Glomerular endothelial cell (primary cell): ENCODE measurements at places on chromosomes 7 and 10.

DNA sequence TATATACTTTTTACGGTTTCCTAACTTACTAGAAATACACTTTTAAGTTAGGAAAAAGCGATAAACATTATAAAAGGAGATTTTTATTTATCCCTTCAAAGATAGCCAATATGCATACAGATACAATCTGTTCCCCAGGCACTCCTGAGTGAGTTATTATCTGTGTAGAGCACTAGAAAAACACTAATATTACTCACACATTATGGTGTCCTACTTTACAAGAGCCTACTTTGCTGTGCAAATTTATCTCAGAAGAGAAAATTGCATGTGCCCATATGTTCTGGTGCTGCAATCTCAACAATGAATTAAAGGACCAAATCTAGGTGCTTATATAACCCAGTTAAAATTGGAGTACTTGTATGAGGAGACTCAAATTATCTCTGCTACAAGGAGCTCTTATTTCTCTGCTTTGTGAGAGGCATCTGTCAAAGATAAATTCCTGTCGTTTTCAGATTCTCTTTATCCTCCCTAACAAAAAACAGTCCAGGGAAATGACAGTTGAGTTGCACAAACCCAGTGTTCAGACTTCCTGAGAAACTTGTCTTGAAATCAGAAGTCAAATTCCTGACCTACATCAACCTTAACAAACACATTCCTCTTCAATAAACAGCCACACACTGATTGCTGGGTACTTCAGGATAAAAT is 28.9 kb downstream of the CPA1 start:
- DNase-seq = no peak

DNA sequence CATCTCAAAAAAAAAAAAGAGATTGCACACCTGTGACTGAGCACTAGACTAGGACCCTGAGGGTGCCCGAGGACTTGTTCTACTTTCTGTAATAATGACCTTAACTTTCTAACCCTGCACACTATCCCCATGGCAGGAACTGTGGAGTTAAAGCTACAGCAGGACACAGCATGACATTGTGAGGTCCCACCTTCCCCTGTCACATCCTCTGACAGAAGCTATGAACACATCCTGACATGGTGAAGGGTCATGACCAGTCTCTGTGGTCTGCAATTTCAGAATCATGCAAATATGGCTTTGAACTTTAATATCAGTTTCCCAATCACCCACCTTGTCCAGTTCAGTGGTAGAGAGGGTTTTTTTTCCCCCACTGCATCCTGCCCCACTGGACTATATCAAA is 18.5 kb upstream of the SAR1A start:
- no peak for DNase-seq

DNA sequence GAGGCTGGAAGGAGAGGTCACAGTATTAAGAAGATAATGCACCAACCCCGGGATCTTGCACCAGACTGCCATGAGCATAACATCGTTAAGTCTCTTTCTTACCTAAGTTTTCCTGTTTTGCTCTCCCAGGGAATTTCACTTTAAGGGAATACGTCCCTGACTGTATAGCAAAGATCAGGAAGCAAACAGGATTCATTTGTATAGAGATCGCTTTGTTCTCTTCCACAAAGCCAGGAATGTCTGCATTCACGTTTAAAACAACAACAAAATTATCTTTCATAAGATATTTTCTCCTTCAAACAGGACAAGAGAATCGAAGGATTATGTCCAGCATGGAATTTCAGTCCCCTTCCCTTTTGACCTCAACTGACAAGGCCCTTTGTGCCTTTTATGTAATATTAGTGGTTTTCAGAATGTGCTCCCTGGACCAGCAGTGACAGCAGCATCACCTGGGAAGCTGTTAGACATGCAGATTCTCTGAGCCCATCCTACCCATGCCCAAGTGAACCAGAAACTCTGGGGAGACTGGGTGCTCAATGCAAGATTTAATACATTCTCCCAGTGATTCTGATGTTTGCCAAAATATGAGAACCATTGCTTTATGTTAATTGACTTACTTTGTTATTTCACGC is 286.3 kb downstream of the FGFR2 start:
- DNase-seq = no peak

DNA sequence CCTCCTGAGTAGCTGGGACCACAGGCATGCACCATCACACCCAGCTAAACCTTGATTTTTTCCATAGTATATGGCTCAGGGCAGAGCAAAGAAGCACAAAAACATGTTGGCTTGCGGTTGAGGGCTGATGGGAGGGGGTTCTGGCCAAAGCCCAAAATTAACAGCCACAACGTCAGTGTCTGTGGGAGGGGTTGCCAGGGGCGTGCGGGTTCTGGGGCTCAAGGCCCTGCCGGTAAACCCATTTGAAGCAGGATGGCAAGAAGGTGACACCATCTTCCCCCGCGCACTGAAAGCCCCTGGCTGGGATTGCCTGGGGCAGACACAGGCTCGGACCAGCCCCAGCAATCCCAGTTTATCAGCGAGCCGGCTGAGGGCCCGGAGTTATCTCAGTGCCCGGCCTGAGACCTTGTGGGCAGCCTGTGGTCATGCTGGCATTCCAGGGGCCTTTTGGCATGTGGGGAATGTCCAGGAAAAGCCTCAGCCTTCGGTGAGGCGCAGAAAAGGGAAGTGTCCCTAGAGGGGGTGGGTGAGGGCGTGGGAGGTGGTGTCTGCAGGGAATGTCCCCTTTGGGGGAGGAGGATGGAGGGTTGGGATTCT is 167.7 kb upstream of the TNRC18 start:
- DNase-seq = no peak

DNA sequence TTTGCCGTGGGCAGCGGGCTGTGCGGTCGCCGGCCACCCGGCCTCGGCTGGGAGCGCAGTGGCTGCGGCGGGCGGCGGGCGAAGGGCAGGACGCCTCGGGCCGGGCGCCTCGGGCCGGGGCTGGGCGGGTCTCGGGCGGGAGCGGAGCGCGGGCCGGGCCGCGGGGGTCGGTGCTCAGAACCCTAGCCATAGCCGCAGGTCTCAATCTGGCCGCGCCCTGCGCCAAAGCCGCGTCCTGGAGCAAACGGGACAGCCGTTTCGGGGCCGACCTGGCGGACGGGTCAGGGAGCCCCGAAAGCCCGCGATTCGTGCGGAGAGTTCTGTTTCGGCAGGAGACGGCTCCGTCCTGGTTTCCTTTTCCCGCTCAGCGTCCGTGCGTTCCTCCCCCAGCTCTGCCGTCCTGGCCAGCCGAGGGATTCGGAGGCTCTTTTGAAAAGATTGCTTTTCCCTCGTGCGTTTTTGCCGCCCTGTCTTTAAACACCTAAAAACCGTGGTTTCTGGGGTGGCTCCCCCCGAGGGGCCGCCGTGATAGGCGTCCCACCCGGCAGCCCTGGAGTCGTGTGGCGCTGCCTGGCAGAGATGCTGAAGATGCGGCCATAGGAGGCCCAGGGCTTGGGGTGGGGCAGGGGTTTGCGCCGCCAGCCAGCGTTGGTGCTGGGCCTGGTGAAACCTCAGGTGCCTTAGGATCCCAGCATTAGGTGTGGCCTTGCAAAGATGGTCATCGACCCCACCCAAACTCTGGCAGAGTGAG is 727 bp downstream of the RET start:
- no peak for DNase-seq

DNA sequence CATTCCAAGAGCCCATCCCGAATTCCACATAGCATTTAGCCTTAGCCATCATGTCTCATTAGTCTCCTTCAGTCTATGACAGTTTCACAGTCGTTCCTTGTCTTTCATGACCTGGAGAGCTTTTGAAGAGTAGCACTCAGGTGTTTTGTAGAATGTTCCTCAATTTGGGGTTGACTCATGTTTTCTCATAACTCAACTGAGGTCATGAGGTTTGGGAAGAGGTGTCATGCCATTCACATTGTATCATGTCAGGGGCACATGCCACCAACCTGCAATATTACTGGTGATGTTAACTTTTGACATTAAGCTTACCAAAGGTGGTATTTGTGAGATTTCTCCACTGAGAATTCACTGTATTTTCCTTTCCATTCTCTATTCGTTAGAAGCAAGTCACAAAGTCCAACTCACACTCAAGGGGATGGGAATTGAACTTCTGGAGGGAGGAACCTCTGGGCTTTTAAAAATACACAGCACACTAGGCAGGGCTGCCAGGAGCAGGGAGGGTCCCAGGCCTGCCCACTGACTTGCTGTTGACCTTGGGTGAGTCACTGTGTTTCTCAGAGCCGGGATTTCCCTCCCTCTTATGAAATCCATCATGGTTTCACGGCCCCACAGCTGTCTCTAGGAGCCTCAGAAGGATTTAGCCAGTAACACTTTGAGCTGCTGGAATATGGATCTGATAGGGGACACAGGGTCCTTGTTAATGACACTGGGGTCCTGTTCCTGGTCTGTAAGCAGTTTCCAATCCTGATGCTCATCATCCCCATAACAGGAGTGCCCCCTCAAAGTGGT is 74.4 kb upstream of the TCF7L2 start:
- no peak for DNase-seq

DNA sequence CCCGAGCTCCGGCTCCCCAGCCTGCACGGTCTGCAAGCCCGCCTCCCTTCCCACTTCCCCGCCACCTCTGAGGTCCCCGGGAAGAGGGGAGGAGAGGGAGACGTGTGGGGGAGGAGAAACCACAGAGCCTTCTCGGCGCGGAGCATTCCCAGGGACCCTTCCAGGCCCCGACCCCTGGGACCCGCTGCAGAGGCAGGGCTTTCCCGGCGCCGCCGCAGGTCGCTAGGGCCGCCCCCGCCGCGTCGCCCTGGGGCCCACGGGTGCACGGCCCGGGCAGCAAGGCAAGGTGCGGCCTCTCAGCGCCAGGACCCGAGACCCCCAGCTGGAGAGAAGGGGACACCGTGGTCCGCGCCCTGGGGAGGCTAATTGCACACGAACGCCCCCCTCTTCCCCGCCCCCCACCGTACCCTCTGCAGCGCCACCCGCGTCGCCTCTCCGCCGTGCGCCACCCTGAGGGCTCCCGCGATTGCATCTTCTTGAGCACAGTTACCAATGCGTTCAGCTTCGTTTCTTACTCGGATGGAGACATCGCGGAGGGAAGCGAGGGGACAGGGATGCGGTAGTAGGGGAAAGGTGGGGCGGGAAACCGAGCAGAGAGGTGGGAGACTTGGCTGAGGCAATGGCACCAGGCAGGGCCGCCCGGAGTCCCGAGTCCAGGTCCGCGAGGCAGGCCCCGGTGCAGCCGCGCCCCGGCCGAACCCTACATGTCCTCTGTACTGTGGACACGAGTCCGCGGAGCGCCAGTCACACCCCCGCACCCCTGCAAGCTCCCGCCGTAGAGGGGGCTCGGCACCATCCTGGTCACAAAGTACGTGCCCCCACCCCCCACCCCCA is 28.9 kb downstream of the SKIDA1 start:
- no peak for DNase-seq

DNA sequence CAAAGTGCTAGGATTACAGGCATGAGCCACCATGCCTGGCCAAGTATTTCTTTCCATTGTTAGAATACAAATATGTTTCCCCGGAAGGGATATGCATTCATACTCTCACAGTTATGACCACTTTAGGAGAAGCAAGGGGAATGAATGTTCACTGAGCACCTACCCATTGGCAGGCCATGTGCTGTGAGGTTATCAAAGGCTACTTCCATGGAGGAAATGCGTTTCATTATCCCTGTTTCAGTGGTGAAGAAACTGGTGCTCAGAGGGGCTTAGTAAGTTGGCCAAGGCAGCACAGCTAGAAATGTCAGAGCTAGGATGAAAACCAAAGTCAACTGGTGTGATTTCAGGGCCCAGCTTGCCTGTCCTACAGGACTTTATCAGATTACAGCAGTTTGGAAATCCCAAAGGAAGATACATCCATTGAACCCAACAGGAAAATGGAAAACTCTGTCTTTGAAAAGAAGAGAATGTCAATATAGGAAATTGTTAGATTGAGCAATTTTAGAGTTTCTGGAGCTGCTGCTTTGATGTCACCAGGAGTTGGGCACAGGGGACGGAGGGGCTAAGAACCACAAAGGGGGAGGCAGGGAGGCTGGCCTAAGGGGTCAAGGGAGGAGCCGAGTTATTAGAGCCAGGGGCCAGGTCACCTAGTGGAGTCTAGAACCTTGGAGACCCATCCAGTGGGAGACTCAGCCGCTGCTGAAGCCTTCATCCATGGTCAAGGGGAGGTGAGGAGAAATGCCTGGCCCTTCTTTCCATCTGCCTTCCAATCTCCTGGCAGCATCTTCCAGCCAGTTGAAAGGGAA is 319.8 kb downstream of the FRMD4A start:
- no peak for DNase-seq

GRCh38 chr10:12332572-12333379 is 16.6 kb upstream of the CAMK1D start:
- DNase-seq = no peak

DNA sequence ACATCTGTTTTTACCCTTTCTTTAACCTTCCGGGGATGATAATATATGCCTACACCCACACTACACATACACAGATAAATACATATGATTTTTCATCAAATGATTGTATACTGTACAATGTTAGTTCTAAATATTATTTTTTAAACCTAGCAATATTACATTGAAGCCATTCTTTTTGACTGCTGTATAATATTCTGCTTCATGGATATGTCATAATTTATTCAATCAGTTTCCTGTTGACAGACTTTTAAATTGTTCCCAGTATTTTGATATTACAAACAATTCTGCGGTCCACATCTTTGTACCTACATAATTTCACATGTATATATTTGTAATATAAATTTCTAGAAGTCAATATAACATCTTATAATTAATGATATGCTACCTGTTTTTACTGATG is 59.0 kb upstream of the ITGB1 start:
- no peak for DNase-seq

GRCh38 chr10:98326621-98327027 is 58.6 kb upstream of the LOXL4 start:
- no peak for DNase-seq
